ENCODE measurements at places on chromosomes 16 and 17.

DNA sequence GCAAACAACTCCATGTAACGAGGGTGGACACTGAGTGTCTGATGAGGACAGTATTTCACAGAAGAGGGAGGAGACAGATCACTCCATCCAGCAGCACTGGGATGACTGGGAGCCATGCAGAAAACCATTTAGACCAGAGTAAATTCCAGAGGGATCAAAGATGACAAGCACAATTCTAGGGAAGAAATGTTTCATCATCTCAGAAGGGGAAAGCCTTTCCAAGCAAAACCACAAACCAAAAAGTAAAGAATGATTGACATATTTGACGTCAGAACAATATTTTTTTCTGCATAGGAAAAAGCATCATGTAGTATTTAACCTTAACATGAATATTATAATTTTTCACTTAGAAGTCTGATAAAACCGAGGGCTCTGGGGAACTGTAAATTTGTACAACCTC, 4.8 kb downstream of the DNASE1 start:
- no peak for DNase-seq

DNA sequence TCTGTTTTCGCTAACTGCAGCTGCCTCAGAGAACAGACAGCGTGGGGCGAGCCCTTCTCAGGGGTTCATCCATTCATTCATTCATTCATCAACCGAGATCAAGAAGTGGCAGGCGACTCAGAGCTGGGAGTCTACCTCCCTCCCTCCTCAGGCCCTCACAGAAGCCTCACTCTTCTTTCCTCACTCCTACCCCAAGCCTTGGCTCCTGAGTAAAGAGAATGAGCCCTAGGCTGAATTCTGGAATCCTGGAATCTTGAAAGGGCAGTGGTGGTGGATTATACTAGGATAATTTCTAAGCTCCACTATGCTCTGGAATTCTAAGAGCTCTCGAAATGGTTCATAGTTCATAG, 2.3 kb upstream of the DLX3 start:
- no peak for DNase-seq

GRCh38 chr17:19497624-19498023, 36.0 kb upstream of the SLC47A1 start:
- DNase-seq: no peak

GRCh38 chr17:76013377-76013932, 12.8 kb downstream of the CDK3 start:
- DNase-seq: no peak

DNA sequence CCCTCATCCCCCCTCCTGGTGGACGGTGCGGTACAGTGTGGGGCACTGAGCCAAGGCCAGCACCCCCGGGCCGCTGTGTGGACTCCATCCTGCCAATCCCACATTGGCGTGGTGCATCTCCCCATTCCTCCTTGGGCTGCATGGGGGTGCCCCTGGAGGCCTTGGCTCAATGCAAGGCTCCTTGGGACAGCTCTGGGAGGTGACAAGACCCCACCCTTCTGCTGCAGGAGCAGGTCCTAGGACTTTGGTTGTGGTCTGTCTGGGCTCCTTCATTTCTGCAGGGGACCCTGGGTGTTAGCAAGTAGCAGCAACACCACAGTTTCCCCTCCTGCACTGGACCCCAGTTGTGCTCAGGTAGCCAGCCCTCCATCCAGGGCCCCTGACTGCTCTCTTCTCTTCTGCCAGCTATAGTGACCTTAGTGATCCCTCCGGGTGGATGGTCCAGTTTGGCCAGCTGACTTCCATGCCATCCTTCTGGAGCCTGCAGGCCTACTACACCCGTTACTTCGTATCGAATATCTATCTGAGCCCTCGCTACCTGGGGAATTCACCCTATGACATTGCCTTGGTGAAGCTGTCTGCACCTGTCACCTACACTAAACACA, 1.3 kb downstream of the PRSS21 start:
- peak; percentile 53 for DNase-seq

- no peak for DNase-seq
Measured at GRCh38 chr17:78935419-78936323, 10.5 kb upstream of the TIMP2 start.

GRCh38 chr17:2602597-2603017, 9.2 kb downstream of the PAFAH1B1 start:
- DNase-seq: no peak

DNA sequence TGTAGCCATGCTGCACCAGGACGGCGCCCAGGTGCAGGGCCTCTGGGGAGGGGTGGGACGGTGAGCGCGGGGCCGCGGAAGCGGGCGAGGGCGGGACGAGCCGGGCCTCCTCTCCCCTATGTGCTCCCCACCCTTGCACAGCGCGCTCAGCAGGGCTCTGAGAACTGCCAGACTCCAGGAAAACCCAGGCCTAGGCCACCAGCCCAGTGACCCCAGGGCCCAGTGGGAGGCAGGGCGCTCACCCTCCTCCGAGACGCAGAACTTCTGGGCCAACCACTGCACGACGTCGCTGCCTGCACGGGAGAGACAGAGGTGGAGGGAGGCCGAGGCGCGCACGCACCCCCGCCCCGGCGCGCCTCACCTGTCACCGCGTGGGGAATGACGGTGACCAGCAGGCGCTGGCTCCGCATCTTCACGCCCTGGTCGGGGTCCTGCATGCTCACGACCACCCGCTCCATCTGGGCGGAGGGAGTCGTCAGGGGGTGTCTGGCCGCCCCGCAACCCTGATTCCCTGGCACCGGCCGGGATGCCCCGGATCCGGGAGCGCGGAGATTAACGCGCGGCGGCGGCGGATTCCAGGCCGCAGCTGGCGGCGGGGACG, 603 bp downstream of the RGS11 start:
- DNase-seq: no peak

GRCh38 chr17:37466471-37466870, 23.2 kb upstream of the DUSP14 start:
- DNase-seq: no peak

DNA sequence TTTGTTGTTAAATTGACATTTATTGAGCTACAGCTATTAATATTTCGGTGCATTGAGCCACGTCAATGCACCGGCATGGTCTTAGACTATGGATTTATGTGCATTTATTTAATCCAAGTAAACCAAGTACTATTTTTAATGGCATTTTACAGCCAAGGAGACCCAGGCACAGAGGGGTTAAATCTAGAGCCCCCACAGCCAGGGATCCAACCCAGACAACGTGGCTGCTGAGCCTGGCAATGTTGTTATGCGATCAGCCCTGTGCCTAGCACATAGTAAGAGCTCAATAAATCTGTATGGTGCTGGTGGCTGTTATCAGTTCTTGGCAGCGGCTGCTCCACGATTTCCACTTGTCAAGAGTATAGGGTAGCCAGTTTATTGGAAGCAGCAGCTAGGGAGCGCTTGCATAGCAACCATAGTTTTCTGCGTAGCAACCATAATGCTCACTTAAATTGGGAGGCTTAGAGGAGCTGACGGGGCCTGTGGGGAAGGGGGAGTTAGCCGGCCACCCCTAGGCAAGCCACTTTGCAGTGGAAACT, 541 bp upstream of the RBBP6 start:
- DNase-seq: no peak

DNA sequence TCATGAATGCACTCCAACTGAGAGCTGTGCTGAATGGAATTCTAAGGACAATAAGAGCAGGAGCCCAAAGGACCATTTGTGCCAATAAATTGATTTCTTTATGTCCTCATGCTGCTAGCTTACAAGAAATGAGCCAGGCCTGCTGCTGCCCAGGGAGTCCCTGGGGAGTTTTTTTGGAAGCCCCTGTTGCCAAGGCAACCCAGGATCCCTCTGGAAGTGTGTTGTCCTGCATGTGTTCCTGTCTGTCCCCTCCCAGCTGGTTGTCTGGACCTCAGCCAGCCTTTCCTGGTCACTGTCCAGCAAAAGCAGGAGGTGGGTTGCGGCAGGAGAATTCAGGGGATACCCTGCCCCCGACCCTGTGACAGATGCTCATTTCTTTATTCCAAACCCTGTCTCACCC, 51.0 kb upstream of the GPRC5B start:
- no peak for DNase-seq

DNA sequence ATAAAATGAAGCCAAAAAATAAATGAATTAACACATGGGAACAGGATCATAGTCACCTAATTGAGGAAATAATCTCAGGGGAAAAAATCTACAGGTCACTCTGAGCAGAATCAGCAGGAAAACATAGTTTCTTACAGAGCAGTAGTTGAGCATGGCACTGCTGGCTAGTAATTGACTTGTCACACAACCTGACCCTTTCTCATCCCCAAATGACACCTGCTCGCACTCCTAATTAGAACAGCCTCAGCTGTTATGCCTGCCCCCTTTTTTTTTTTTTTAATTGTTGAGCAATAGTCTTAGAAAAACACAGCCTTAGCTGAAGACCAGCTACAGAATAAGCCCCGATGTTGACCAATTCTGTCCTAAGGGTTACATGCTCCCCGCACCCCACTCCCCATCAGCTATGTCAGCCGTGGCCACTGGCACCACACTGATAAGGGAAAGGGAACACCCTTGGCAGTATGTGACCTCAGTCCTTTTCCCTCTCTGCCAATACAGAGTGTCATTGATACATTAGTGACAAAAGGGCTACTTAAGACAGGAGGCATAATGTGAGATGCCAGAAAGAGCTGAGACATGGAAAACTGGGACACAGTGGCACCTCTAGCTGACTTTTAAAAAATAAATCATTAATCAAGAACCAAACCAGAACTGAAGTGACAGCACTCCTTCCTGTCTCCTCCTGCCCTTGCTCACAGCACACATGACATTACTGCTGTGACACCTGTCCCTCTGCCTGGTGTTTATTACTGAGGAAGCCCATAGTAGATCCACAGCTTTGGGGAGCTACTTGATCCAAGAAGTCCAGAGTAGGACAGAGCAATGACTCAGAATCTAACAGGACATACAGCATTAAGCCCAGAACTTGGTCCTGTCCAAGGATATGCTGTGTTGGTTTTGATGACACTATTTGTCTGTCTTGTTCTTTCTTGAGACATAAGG, 41.7 kb downstream of the WDR59 start:
- no peak for DNase-seq

GRCh38 chr16:67186550-67186950, 2.8 kb upstream of the MATCAP1 start:
- DNase-seq: no peak

DNA sequence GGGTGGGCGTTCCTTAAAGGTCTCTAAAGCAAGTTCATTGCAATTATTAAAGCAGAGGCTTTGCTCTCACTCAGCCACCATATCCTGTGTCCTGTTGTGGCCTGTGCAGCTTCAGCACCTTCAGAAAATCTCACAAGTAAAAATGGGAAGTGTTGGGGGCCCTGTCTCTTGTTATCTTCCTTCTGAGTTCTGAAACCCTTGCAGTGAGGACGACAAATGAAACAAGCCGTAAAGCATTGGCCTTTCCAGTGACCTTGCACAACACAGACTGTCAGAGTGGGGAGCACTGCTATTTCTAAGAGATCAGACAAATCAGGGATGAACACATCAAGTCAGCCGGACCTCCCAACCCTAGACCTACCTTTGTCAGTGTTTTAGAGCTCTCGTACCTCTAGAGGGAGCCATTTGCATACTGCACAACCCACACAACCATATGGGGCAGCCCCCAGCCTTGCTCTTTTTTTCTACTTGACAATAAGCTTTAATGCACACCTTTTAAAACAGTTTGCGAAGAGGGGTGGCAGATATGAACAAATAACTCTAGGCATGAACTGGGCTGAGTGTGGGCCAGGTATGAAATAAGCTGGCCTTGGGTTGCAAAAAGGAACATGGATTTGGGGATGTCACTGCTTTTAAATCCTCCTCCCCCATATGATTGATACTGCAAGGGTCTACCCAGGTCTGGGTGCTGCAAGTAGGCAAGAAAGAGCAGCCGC, 89.8 kb downstream of the KATNIP start:
- no peak for DNase-seq

DNA sequence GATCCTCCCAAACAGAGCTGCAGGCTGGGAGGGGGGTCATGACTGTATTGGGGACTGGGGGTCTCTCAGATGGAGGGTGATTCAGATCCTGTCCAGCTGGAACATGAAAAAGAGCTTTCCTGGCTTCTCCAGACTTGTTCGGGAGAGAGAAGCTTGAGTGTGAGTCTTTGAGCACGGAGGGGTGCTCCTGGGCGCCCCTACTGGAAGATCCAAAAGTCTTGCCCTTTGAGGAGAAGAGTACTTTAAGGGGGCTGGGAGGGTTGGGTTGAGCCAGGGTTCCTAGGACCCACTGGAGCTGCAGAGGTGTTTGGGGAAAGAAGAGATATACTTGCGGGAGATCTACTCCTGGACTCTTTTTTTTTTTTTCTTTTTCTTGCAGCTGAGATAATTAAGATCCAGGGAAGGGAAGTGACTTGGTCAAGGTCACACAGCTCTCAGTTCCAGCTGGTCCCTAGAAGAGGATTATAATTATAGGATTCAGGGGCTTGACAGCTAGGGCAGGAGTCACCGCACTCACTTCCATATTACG, 8.4 kb downstream of the RARA start:
- peak; percentile 78 for DNase-seq

GRCh38 chr17:81179220-81179619, 13.2 kb upstream of the AATK start:
- no peak for DNase-seq

DNA sequence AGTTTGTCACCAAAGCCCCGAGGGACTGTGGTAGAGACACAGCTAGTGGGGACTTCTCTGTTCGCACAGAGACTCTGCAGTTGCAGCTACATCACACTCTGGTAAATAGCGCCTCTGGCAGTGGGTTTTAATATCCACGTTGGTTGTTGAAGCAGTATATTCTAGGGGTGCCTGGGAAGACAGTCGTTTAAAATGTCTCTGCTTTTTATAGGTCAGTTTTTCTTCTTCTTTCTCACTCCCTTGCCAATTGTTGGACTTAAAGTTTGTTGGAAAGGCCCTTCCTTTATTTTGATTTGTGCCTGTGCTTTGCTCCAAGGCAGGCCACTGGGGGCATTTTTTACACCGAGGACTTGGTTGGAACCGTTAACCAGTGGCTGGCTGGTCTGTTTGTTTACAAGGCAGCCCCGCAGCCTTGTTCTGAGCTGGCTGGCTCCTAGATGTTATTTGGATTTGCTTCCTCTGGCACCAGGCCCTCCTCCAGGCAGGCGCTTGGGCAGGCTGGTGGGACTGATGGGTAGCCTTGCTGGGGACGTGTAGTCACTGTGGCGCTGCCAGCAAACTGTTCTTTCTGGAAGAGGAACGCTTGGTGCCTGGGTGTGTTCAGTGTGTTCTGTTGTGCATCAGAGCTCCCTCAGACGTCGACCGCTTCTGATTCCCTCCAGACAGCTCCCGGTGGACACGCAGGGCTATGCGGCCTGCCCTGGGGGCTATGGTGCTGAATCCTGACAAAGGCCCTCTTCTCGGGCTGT, 218.2 kb upstream of the CHMP6 start:
- no peak for DNase-seq

- DNase-seq: no peak
Measured at GRCh38 chr17:38569701-38570512, 35.8 kb downstream of the SRCIN1 start.

GRCh38 chr17:79955691-79956440, 79.8 kb downstream of the TBC1D16 start:
- no peak for DNase-seq

- DNase-seq: no peak
Measured at GRCh38 chr16:30115238-30115637, 1.9 kb upstream of the GDPD3 start.

GRCh38 chr17:55641676-55642081, 81.0 kb downstream of the TMEM100 start:
- peak; percentile 77 for DNase-seq

- DNase-seq: peak; percentile 64
Measured at GRCh38 chr16:17359788-17360390, 110.9 kb downstream of the XYLT1 start.

- DNase-seq: peak; percentile 89
Measured at GRCh38 chr16:57591086-57591869, 37.2 kb upstream of the ADGRG1 start.
